ENCODE measurements at places on chromosomes 3 and 15.

DNA sequence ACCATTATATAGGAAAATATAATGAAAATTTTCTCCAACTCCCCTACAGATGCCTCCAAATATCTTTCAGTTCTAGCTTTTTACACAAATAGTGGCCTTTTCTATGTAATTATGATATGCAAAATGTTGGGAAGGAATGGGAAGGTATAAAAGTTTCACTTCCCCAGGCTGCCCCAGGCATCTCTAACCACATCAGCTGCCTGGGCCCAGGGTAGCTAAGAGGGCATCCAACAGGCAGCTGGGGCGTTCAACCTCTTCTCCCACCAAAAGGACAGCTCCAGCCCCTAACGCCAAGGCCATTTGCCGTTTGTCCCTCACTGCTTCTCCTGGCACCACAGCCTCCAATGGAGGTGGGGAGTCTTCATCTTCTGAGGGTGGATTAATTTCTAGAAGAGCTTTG lies 188.1 kb upstream of the TSC22D2 start:
- no peak for DNase-seq

GRCh38 chr15:51908316-51908715 lies 63.3 kb downstream of the LEO1 start:
- no peak for DNase-seq

GRCh38 chr15:77905301-77905920 lies 172.1 kb downstream of the TBC1D2B start:
- DNase-seq, result no peak

DNA sequence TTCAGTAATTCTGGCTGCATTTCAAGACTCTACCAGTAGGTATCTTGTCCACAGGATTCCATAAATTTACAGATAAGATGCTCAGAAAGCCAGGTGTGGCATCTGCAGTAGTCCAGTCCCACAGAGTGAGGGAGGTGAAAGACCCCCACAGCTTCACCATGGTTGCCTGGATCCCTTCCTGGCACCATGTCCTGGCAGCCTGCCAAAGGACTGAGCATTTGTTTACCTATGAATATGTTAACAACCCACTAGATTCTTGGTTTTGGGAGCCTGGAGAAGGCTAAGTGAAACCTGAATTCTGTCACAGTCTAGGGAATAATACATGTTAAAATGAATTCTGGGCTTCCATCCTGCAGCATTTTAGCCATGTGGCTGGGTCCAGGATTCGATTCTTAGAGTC lies 14.9 kb downstream of the CHST2 start:
- peak; percentile 16 for DNase-seq

- no peak for DNase-seq
Measured at GRCh38 chr15:55532944-55533343, 24.9 kb upstream of the DNAAF4 start.

GRCh38 chr15:54576298-54576935 lies 598.2 kb downstream of the UNC13C start:
- no peak for DNase-seq

DNA sequence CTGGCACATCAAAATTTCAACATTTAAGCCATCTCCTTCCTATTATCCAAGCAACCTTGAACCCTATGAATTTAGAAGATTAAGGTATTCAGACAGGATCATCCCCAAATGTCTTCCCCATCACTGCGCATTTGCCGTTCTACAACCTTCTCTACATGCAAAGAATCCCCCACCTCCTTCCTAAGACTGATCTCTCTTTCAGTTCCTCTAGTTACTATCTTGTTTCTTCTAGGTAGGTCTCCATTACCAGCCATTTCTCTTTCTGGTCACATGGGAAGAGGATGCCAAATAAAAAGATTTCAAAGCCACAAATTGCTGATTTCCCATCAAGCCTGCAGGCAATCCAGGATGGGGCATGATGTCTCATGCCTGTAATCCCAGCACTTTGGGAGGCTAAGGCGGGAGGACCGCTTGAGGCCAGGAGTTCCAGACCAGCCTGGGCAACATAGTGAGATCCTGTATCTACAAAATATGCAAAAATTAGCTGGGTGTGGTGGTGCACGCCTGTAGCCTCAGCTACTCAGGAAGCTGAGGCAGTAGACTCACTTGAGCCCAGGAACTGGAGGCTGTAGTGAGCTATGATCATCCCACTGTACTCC lies 29.7 kb upstream of the MTMR10 start:
- DNase-seq, result no peak

DNA sequence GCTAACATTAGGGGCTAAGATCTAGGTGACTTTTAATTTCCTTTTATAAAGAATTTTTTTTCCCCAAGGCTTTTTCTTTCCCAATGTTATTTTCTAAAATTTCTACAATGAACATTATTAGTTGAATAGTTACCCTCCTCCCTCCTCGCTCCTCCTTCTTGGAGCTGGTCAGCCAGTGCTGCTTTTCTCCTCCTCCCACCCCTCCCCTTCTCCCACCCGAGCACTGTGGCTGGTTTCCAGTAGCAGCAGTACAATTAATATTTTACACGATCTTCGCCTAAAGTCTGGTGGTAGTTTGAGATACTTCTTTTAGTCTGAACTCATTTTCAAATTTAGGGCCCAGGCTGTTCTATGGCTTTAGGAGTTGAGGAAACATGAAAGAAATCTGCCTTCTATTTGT lies 41.6 kb downstream of the EEFSEC start:
- no peak for DNase-seq

DNA sequence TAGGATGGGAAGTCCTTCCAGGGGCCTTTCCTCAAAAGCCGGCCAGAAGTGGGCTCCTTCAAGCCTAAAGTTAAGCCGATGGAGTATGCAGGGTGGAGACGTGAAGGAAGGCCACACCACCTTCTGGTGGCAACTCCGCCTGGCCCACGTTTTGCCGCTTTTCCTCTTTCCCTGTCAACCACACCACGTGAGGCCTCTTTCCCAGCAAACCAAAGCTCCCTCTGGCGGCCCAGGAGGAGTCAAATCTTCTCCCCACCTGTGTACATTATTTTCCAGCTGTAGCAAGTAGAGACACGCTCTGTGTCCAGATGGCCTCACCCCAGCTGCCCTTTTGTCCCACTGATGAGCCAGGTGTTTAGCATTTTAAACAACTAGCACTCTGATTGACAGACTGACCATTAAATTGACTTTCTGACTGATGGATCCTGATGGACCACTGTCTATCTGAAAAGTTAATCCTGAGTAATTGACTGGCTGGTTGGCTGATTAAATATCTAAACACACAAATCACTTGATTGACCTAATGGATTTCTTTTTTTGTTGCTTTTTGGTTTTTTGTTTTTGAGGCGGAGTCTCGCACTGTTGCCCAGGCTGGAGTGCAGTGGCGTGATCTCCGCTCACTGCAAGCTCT lies 59.6 kb upstream of the ZBTB38 start:
- peak; percentile 59 for DNase-seq

DNA sequence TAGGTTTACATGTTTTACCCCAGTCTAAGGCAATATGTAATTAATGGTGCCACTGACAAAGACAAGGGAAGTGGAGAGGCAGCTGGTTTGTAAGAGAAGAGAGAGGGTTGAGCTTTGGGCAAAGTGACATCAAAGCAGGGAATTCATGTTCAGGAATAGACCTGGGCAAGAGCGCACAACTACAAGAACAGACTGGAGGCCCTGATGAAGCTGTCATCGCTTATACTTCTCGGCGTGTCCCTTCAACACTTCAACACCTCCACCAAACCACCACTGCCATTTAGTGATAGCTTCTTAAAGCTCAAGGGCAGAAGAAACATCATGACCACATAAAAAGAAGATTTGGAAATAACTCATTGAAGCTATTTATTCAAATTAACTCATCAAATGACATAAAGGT lies 19.6 kb upstream of the KNG1 start:
- DNase-seq, result no peak

DNA sequence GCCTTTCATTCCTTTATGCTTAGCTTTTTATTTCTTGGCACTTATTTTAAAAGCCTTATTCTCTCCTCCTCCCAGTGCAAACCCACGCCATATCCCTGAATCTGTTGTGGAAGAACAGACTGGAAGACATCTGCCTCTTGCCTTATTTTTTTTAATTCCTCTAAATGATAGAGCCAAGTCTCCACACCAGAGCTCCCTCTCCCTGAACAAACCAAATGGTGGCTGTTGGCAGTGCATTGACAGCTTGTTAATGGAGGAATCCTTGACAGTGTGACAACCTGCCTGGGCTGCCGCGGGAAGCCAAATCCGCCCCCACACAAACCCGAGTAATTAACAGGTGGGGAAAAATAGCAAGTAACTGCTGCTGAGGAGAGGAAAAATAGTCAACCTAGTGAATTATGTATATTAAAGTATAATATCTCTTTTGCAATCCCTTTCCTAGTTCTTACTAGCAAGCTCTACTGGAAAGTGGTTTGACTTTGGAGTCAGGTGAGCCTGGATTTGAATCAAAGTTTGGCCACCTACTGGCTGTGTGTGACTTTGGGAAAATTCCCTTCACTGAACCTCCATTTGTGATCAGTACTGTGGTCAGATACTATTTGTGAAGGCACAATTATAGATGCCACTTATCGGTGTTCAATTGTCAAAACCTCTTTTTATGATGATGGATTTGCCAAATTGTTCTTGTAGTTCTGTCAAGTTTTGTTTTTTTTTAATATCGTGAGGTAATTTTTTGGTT lies 589.6 kb downstream of the PDCD6IP start:
- DNase-seq, result no peak

GRCh38 chr3:120561251-120562045 lies 34.7 kb upstream of the NDUFB4 start:
- DNase-seq, result peak; percentile 69

DNA sequence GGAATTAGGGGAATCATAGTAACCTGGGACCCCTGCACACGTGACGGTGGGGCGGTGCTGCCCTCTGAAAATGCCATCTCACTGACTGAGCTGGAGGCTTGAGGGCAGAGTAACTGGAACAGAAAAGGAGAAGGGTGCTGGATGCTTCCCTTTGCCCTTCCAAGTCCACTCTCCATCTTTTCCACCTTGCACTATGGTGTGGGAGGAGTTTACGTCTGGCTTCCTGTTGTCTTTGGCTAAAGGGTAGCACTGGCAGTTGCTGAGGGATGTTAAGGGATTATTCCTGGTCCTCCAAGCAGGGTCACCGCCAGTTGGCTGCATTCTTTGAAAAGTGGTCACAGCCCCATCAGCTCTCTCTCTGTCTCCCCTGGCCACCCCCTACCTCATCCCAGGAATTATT lies 129.4 kb upstream of the SNTN start:
- DNase-seq, result peak; percentile 18

- DNase-seq, result no peak
Measured at GRCh38 chr3:195763076-195763830, 42.5 kb downstream of the MUC20 start.

GRCh38 chr15:86433983-86434382 lies 354.3 kb downstream of the AGBL1 start:
- no peak for DNase-seq

GRCh38 chr3:15634671-15635070 lies 33.1 kb downstream of the BTD start:
- no peak for DNase-seq

GRCh38 chr3:128067489-128067888 lies 15.3 kb downstream of the SEC61A1 start:
- peak; percentile 57 for DNase-seq

DNA sequence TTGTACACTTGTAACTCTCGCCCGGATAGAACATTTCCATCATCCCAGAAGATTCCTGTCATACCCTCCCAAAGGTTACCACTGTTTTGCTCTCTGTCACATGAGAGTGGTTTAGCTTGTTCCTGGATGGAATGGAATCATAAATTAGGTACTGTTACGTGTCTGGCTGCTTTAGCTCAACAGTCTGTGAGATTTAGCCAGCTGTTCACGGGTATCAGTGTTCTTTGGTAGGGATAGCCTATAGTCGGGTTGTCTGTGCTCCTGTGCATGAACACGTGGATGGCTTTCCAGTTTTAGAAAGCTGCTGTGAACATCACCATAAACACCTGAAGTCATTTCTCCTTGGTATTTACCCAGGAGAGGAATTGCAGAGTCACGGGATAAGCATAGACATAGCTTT lies 58.2 kb upstream of the NR2C2 start:
- no peak for DNase-seq

GRCh38 chr3:30631243-30631904 lies 25.0 kb downstream of the TGFBR2 start:
- peak; percentile 19 for DNase-seq

DNA sequence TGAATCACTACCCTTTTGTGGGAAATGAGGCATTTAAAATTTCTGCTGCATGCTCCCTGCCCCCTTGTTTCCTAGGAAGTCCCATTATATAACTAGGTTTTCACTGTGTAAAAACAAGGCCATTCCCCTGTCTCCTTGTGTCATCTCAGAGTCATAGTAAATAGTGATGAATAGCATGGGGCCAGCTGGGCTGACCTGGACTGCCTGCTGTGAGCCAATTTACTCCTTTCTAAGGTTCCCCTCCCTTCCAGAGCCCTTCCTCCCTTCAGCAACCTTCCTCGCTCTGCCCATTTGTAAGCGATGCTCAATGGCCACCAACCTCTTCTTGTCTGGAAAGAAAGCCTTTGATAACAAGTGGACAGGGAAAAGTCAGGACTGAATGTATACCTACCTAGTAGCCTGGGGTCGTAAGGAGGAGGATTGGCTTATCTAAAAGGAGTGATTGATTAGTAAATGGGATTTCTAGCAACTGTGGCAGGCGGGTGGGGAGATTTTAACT lies 11.7 kb downstream of the ITGA11 start:
- peak; percentile 34 for DNase-seq

DNA sequence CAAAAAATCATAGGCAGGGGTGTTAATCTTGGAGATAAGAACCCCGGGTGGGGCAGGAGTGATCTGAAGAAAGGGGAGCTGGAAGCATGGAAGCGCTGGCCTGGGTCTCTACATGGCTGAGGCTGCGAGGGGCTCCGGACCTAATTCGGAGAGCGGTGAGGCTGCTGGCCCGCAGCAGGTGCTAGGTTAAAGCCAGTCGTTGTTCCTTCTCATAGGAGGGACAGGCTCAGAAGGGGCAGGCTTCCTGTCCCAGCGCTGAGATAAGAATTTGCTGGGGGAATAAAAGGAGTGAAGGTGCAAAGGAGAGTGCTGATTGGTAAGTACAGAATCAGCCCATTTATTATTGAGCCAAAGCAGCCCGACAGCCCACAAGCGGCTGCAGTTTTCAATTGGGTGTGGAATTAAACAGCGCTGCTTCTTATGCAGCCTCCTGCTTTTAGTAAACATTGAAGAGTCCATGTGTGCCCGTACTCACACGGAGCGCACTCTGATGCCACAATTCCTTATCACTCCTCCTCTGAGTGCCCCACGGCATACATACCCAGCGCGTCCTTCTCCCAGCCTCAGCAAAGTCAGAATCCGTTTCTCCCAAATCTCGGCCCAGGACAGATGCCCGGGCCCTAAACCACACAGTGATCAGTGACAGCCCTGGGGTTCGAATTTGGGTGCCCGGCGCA lies 17.1 kb downstream of the CHST13 start:
- no peak for DNase-seq

DNA sequence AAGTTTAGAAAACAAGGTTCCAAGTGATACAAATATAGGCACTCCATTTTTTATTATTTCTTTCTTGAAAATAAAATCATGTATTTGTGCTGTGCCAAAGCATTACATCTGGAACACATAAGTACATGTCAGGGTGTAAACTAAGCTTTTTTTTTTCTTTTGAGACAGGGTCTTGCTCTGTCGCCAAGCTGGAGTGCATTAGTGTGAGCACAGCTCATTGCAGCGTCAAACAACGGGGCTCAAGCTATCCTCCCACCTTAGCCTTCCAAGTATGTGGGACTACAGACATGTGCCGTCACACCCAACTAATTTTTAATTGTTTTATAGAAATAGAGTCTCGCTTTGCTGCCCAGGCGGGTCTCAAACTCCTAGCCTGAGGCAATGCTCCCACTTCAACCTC lies 9.0 kb downstream of the SPATA12 start:
- DNase-seq, result no peak

All from fibroblast of upper back skin (primary cell).